Suprapubic skin (tissue), 4 donors: ENCODE measurements at places on chromosomes 4 and X. TPM values are rescaled to one million over a fixed set of nuclear protein-coding genes. Genes with fewer than 3 reads are reported as not detected.

The ARHGAP6 gene
- 6.7 TPM for total RNA-seq

The FAT1 gene
- 108 TPM for total RNA-seq

The CT83 gene
- total RNA-seq = not detected

The CLDN2 gene
- total RNA-seq = 0.53 TPM

The GLRA3 gene
- not detected for total RNA-seq

The INTU gene
- 7.7 TPM for total RNA-seq

The AFAP1 gene
- 8.3 TPM for total RNA-seq

DNA sequence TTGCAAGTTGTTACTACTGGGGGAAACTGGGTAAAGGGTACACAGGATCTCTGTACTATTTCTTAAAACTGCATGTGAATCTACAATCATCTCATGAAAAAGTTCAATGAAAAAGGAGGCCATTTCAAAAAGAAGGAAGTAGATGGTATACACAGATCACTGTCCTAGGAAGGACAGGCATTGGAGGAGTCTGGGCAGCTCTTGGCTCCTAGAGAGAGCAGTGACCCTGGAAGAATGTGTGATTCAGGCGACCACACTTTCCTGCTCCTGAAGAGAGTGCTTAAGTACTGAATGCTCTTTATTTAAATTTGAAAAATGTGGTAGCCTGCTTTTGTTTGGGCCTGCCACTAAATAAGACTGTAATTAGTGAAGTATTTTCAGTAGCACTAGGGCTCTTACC, 318.1 kb upstream of the CASK start:
- no peak for DNase-seq

- no peak for DNase-seq
Observed at GRCh38 chr4:2411786-2412510, 6.5 kb downstream of the ZFYVE28 start.

- no peak for DNase-seq
Observed at GRCh38 chr4:30543057-30543456, 177.1 kb upstream of the PCDH7 start.

DNA sequence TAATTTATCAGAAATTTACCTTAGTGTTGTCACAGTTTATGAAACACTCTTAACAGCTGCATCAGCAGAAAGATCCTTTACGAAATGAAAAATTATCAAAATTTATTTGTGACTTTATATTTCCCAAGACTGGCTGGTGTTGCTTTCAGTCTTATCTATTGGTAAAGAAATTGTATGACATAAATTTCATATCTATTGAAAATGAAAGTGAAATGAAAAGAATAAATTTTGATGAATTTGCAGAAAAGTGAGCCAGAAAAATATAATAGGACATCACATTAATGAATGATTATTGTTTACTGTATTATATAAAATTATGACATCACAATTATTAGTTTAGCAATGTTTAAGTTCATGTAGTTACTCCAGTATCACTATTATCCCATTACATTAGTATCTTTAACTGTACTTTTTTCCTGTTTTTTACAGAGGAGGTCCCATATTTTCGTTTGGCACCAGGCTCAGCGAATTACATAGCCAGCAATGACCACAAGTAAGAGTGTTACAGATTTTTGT, 13.2 kb upstream of the TMEM165 start:
- DNase-seq = no peak

- DNase-seq = no peak
Observed at GRCh38 chr4:72901553-72901952, 168.0 kb downstream of the COX18 start.

DNA sequence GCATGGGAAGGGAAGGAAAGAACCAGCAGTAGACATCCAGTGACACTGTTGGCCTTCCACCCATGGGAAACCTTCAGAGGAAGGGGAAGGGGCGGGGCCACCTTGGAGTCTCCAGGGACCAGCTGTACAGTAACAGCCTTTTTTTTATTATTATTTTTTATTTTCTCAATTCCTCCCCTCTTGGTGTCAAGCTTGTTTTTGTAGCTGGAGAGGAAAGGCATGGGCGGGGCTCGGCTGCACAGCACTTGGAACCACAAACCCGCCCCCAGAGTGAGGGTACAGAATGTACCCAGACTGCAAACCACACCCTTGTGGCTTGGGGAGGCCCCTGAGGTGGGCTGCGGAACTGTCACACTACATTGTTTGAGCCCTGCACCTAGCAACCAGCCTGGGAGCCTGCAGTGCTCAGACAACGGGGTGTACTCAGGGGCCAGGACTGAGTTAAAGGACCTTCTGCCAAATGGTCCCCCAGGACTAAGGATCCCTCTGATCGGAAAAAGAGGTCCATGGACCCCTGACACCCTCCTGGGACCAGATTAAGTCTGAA, 45.7 kb downstream of the PRPS1 start:
- DNase-seq = peak; percentile 96

DNA sequence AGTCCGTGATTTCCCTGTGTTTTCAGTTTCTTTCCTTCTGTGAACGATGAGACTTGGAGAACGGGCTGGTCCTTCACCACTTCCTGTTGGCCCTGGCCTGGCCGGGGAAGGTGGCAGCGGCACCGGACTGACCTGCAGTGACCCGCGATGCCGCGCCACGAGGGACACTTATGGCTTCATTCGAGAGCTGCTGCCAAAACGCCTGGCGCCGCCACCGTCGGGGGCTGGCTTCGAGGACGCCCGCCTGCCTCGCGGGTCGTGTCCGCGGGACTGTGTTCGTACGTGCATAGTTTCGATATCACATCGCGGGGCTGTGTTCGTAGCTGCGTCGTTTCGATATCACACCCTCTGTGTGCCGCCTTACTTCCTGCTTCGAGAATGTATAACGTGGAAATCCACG, 7.5 kb upstream of the UVSSA start:
- DNase-seq = no peak

- DNase-seq = no peak
Observed at GRCh38 chr4:23630110-23630509, 259.7 kb downstream of the PPARGC1A start.

DNA sequence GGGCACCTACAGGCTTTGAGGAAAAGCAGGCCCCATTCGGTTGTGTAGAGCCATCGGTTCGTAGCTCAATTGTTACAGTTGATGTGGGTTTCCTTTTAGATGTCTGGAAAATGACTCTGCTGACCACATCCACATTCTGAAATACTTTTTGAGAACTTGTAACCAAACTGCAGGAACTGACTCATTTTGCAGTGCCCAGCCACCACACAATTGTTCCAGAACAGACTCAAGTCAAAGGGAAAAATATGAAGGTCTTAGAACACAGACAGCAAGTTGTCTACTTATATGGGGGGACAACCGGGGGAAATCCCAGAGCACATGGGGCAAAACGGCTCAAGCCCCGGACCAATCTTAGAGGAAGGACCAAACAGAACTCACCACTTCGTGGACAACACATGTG, 557.6 kb upstream of the DIPK2B start:
- DNase-seq = no peak

DNA sequence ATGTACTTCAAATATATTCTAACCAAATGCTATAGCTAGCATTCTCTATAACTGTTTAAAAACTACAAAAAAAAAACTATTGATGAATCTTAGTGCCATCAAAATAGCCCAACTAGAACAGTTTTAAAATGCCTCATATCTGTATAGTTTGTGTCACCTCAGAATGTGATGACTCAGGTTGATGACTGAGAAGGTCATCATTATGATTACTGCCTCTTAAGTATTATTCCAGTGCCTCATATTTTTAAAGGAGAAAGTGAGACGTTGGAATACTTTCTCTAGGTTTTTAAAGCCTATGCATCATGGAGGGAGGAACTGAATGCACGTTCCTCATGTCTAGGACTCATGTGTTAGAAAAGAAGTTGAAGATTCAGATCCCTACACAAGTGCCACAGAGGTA, 88.2 kb downstream of the TMA16 start:
- DNase-seq = no peak

- no peak for DNase-seq
Observed at GRCh38 chr4:7540206-7540605, 105.5 kb upstream of the PSAPL1 start.

GRCh38 chr4:100190643-100191600, 654 bp upstream of the DDIT4L start:
- DNase-seq = no peak

GRCh38 chrX:49041744-49042580, 1.2 kb downstream of the TFE3 start:
- DNase-seq = no peak

DNA sequence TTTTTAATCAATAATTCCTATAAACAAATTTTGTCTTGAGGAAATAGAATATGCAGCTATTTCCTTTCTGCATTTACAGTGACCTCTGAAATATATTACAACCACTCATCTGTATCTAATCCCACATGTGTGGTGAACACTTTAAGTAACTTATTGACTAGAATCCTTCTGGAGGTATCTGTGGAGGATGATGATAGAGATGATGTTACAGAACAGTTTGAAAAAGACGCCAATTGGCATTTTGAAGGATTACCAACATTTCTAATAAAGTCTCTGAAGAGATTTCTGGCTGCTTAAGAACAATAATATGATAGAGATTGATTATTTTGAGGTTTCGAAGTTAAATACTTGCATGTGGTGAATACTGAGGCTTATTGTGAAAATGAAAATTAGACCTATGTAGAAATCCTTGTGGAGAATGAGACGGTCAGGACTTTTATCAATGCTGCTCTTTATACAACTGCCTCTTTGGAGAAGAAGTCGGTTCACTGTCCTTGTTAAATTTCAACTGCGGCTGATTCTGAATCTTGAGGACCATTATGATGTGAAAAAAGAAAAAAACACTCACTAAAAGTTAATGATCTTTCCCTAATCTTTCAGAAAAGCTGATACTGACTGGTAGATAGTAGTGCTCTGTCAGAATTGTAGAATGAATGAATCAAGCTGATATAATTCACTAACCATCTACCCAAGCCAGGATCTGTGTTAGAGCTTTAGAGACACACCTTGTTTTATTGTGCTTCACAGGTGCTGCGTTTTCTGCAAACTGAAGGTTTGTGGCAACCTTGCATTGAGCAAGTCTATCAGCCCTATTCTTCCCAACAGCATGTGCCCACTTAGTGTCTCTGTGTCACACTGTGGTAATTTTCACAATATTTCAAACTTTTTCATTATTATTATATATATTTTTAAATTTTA, 204.7 kb downstream of the SPRY1 start:
- DNase-seq = no peak
